Cardiac muscle cell (in vitro differentiated cells and primary cell): ENCODE measurements at places on chromosomes 12 and 14.

DNA sequence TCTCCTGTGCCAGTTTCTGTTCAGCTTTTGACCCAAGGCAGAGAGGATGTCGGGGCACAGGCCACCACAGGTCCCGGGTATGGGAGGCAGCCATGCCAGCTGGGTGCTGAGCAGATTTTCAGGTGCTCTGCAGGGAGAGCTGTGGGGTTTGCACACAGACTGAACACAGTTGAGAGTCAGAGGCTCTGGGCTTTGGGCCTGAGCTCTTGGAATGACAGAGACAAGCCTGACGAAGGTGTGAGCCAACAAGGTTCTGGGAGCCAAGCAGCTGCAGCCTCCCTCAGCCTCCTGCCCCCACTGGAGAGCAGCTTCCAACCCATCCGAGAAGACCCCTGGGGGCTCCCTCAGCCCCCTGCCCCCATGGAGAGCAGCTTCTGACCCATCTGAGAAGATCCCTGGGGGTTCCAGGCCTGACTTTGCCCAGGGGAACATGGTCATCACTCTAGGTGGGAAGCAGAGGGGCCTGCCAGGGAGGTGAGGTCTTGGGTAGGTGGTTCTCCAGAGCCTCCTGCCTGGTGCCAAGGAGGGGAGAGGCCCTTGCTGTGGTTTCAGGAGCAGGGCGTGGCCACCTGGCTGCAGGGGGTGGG, 13.8 kb downstream of the FBRSL1 start:
- H3K27me3 ChIP-seq: peaks cover 3% of the 10 kb centered on the region
- H3K27ac ChIP-seq: no peak overlapping the region
- no peak for DNase-seq
- H3K4me3 ChIP-seq: no peak overlapping the region
- H3K36me3 ChIP-seq: no peaks in the 10 kb centered on the region

GRCh38 chr12:31228811-31229792, 96.8 kb downstream of the SINHCAF start:
- H3K4me3 ChIP-seq: no peak overlapping the region
- DNase-seq: no peak
- no peak overlapping the region for H3K27ac ChIP-seq
- H3K27me3 ChIP-seq: no peaks in the 10 kb centered on the region

- no peak for DNase-seq
- no peaks in the 10 kb centered on the region for H3K27me3 ChIP-seq
- H3K4me3 ChIP-seq: no peak overlapping the region
- peaks cover 7% of the 10 kb centered on the region for H3K4me1 ChIP-seq
Measured at GRCh38 chr14:72503696-72504368, 390.1 kb downstream of the DPF3 start.

DNA sequence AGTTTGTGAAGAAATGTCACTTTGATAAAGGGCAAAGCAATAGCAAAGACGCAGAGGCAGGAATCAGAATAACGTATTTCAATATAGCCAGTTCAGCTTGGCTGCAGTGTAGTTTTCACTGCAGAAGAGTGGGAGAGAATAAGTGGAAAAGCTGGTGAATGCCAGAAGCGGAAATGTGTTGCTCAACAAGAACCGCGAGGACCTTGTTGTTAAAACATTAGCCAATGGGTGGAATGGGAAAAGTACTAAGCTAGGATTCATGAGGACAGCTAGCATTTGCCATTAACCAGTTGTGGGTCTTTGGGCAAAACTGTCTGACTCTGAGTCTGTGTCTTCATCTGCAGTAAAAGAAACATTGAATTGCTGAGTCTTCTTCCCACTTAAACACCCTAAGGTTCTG, 292.9 kb upstream of the GRIP1 start:
- H3K36me3 ChIP-seq: no peaks in the 10 kb centered on the region
- H3K4me1 ChIP-seq: no peaks in the 10 kb centered on the region
- no peaks in the 10 kb centered on the region for H3K27me3 ChIP-seq
- no peak overlapping the region for H3K4me3 ChIP-seq
- DNase-seq: no peak

- no peak for DNase-seq
- H3K4me1 ChIP-seq: peaks cover 7% of the 10 kb centered on the region
- peaks cover 4% of the 10 kb centered on the region for H3K27me3 ChIP-seq
Measured at GRCh38 chr12:94173660-94174265, 25.4 kb downstream of the PLXNC1 start.

GRCh38 chr12:59082952-59083351, 162.6 kb upstream of the LRIG3 start:
- H3K4me1 ChIP-seq: no peaks in the 10 kb centered on the region
- no peaks in the 10 kb centered on the region for H3K36me3 ChIP-seq
- H3K4me3 ChIP-seq: no peak overlapping the region
- H3K27me3 ChIP-seq: no peaks in the 10 kb centered on the region
- DNase-seq: no peak
- H3K27ac ChIP-seq: no peak overlapping the region

DNA sequence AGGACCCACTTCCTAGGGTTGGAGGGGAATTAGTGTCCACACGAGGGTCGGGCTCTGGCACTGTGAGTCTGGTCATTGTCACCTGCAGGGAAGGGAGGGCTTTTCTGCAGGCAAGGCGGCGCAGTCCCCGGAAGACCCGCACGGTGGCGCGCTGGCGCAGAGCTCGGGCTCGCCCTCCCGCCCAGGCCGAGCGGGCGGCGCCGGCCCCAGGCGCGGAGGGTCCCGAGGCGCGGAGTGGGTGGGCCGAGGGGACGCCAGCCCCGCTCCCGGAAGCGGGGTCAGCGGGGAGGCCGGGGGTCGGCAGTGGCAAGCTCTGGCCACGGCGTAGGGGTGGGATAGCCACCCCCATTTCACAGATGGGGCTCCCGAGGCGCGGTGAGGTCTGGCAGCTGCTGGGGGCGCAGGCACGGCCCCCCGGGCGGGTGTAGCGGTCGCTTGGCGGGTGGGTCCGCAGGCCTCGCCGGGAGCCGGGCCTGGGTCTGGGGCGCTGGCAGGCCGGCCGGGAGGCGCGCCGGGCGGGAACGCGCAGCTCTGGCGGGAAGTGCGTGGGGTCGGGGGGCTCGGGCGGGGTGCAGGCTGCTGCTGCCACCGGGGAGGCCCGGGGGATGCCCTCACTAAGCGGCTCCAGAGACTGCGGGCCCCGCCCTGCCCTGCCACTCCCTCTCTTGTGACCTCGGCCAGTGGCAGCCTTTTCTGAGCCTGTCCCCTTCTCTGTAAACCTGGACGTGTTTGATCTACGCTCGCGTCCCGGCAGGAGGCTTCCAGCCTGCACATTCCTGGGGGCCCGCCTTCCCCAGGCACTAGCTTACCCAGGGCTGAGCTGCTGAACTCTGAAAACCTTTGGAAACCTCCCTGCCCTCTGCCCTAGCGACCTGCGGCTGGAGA, 46.1 kb downstream of the CYP46A1 start:
- peak; percentile 87 for DNase-seq
- peaks cover 5% of the 10 kb centered on the region for H3K27me3 ChIP-seq
- H3K4me3 ChIP-seq: peak overlapping the region; percentile 48
- H3K36me3 ChIP-seq: no peaks in the 10 kb centered on the region
- H3K4me1 ChIP-seq: peaks cover 6% of the 10 kb centered on the region
- no peak overlapping the region for H3K27ac ChIP-seq

- H3K4me1 ChIP-seq: no peaks in the 10 kb centered on the region
- no peaks in the 10 kb centered on the region for H3K36me3 ChIP-seq
- no peak overlapping the region for H3K27ac ChIP-seq
- H3K4me3 ChIP-seq: no peak overlapping the region
- H3K27me3 ChIP-seq: no peaks in the 10 kb centered on the region
Measured at GRCh38 chr12:9851050-9851449, 18.1 kb downstream of the CLEC2B start.

GRCh38 chr12:109443794-109444193, 33.3 kb downstream of the KCTD10 start:
- DNase-seq: peak; percentile 33
- peaks cover 33% of the 10 kb centered on the region for H3K4me1 ChIP-seq
- no peaks in the 10 kb centered on the region for H3K27me3 ChIP-seq
- H3K36me3 ChIP-seq: peaks cover 8% of the 10 kb centered on the region
- no peak overlapping the region for H3K4me3 ChIP-seq

DNA sequence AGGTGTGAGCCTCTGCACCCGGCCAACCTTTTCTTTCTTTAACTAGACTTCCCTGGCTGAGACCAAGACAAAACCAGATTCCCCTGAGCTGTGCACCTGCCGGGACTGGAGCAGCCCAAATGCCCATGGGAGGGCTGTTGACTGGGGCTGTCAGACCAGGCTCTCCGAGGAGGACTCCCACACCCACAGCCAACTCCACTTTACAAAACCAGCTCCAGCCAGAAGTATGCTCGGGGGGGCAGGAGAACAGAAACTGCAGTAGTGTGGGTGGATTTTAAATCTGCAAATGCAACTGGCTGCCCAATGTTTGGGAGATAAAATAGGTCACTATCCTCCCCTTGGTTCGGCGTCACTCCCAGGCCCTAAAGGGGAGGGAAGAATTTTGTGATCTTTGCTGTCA, 78.5 kb downstream of the VCPKMT start:
- peak; percentile 7 for DNase-seq
- H3K4me1 ChIP-seq: peaks cover 3% of the 10 kb centered on the region
- no peaks in the 10 kb centered on the region for H3K27me3 ChIP-seq
- H3K36me3 ChIP-seq: no peaks in the 10 kb centered on the region

- H3K4me3 ChIP-seq: no peak overlapping the region
- no peak for DNase-seq
- no peak overlapping the region for H3K27ac ChIP-seq
- no peaks in the 10 kb centered on the region for H3K4me1 ChIP-seq
- H3K27me3 ChIP-seq: no peaks in the 10 kb centered on the region
Measured at GRCh38 chr12:101941306-101942249, 64.2 kb downstream of the DRAM1 start.

DNA sequence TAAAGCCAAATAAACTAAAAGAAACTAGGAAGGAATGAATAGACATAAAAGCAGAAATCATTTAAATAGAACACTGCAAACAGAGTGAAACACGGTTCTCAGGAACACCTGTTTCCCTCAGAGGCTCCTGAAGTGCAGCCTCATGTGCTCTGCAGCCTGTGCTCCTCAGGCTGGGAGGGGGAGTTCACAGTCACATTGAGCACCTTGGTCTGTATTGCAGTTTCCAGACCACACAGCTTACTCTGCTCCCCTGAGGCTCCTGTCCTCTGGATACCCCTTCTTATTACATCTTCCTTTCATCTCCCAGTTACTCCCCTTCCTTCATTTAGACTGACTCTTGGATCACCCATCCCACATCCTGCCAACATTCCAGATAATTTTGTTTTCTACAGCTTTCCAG, 49.7 kb upstream of the DCD start:
- DNase-seq: no peak
- no peak overlapping the region for H3K4me3 ChIP-seq
- H3K27me3 ChIP-seq: no peaks in the 10 kb centered on the region

DNA sequence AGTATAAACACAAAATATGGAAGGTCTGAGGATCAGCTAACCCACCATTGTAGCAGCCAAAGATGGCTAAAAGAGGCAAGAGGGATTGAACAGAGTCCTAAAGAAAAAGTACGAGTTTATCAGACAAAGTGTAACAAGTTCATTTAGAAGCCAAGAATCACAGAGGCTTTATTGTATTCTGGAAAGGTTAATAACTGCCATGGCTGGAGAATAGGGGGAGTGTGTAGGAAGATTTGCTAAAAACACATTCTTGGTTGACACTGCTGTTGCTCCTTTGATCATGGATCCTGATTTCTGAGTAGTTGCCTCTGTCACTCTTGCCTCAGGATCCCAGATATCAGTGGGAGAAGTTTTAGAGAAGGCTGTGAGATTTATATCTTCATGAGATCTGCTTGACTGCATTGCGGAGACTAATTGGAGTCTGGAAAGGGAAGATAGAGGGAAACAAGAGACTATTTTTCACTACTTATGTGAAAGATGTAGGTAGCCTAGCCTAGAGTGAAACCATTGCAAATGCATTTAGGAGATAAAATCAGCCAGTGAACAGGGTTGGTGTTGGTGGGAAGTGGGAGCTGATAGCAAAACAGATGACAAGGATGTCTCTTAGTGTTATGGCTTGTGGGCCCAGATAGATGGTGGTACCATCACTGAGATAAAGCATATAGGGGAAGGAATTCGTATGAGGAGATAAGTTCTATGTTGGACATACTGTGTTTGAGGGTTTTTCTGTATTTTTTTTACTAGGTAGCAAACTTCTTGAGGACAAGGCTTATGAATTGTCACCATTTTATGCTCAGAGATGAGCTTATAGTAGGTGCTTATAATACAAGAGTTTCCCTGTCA, 402.9 kb upstream of the PDE3A start:
- no peaks in the 10 kb centered on the region for H3K27me3 ChIP-seq
- no peak overlapping the region for H3K27ac ChIP-seq
- no peak for DNase-seq
- H3K4me1 ChIP-seq: no peaks in the 10 kb centered on the region

DNA sequence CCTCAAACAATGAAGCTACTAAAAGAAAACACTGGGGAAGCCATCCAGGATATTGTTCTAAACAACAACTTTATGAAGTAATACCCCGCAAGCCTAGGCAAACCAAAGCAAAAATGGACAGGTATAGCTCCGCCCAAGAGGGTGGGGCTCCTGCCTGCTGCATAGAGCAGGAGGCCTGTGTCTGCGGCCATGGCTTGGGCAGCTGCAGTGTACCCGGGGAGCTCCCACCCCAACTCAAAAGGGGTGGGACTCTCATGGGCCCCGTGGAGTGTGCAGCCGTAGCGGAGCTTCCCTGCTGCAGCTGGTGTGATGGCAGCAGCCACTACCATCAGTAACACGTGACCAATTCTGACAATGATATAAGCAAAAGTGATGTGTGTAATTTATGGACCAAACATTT, 264.2 kb upstream of the KITLG start:
- H3K4me3 ChIP-seq: no peak overlapping the region
- no peak for DNase-seq
- H3K4me1 ChIP-seq: no peaks in the 10 kb centered on the region

DNA sequence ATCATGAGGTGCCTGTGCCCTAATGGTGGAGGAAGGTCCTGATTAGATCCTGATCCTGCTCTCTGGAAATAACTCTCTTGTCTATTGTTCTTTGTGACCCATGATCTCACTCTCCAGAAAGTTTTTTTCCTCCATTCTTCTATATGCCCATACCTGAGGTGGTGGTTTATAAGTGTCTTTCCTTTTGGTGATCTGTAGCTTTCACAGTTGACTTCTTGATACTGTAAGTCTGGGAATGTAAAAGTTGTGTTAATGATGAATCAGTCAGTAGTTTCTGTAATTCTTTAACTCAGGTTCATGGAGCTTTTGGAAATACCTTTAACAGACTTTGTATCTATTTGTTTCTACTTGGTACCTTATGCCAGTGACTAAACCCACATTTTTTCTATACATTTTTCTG, 444.0 kb upstream of the FLRT2 start:
- peaks cover 2% of the 10 kb centered on the region for H3K4me1 ChIP-seq
- DNase-seq: no peak
- no peak overlapping the region for H3K27ac ChIP-seq
- H3K27me3 ChIP-seq: no peaks in the 10 kb centered on the region

DNA sequence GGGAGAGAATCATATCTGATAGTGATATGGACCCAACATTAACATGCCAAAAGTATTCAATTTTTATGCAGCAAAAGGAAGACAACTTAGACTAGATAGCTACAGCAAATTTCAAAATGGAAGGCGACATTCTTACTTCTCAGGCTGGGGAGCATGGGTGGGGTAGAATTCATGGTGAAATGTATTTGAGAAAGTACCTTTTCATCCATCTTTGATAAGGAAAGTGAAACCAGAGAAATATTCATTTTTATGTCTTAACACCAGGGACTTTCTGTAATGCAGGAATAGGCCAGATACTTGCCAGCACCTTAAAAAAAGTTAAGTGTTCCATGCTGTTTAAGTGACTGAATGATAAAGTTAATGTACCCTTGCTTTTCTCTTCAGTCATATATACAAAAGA, 13.4 kb downstream of the BTG1 start:
- H3K27ac ChIP-seq: peak overlapping the region; percentile 99
- H3K4me1 ChIP-seq: peaks cover 69% of the 10 kb centered on the region
- H3K27me3 ChIP-seq: no peaks in the 10 kb centered on the region
